ENCODE measurements at places on chromosomes 1 and 21.

DNA sequence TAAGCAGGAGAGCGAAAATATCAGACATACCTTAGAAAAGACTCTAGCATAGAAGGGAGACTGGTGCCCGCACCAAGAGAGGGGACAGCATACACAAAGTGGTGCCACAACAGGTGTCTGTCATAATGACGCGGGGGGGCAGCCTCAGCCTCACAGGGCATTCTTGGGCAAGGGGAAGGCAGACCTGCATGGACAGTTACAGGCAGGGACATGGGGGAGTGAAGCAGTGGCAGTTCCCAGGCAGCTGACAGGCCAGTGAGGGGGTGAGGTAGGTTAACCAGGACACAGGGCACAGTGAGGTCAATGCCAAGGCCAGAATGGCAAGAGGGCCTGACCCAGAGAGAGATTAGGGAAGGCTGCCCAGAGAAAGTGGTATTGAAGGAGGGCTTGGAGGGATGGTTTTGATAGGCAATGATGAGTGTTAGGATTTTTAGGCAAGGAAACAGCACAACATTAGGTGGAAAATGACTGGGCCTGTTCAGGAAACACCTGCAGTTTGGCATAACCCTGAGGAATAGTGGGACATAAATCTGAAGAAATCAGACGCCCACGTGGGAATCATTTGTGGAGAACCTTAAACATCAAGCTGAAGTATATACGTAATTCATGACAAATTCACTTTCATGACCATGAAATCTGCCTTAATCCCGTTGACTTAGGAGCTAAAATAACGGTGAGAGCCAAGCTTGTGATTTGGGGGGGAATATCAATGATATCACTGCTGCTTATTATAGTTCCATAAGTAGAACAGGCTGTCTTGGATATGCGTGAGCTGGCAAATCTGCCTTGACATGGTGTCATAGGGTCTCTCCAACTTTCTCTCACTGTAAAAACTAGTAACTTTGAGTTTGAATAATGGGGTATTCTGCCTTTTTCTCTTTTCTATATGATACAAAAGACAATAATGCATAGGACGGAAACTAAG is 8.9 kb downstream of the PTPN14 start:
- no peak for DNase-seq

DNA sequence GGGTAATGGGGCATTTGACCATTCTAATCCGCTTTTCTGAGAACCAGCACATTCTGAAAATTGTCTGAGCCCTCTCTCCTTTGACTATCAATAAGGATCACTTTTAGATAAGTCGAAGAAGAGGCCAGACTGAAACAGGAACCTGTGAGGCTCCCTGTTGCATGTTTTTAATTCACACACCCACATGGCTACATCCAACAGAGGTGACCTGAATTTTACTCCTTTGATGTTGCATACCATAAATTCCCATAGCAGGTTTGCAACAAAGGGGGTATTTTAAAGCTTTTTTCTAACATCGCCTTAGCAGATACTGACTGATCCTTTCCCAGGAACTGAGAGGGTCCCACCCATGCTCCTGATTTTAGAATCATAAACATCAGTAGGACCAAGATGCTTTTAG is 450.8 kb downstream of the USP25 start:
- DNase-seq: no peak

- DNase-seq: no peak
These were observed 89.5 kb upstream of the GREM2 start for GRCh38 chr1:240701412-240701811.

- DNase-seq: no peak
These were observed 2.7 kb downstream of the PTPRC start for GRCh38 chr1:198641501-198641900.

GRCh38 chr1:55214934-55215193 is 300 bp downstream of the USP24 start:
- DNase-seq: no peak

GRCh38 chr1:238281418-238281817 is 390.7 kb upstream of the ZP4 start:
- no peak for DNase-seq

GRCh38 chr1:53460211-53460634 is 1.0 kb downstream of the DMRTB1 start:
- no peak for DNase-seq

GRCh38 chr1:162446946-162447345 is 35.0 kb upstream of the SH2D1B start:
- no peak for DNase-seq

GRCh38 chr1:117967477-117967876 is 37.9 kb downstream of the WDR3 start:
- no peak for DNase-seq

- DNase-seq: no peak
These were observed 141.2 kb upstream of the ST6GALNAC5 start for GRCh38 chr1:76725864-76726619.

GRCh38 chr1:4379451-4380175 is 274.8 kb upstream of the AJAP1 start:
- DNase-seq: no peak

GRCh38 chr1:221016751-221017150 is 137.5 kb downstream of the HLX start:
- no peak for DNase-seq

- DNase-seq: peak; percentile 69
These were observed 53.8 kb downstream of the MACF1 start for GRCh38 chr1:39258146-39258924.

GRCh38 chr1:3389093-3389833 is 65.2 kb upstream of the ARHGEF16 start:
- no peak for DNase-seq

GRCh38 chr1:176552217-176552991 is 89.4 kb downstream of the PAPPA2 start:
- no peak for DNase-seq

DNA sequence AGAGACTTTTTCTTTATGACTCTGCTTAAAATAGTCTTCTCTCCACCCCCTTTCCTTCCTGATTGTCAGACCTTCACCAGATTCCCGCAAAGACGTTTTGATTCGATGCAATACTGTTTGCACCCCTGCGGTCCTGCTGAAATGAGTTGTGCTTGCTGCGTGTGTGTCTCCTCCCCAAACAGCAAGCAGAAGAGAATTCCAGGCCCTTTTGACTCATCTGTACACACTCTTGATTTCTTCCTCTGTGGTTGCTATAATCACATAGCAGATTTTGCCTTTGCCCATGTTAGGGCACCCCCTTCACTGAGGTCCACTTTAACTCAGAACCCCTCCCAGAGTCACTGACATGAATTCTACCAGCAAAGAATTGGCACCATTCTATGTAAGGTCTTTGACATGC is 136.5 kb downstream of the ZZZ3 start:
- no peak for DNase-seq

DNA sequence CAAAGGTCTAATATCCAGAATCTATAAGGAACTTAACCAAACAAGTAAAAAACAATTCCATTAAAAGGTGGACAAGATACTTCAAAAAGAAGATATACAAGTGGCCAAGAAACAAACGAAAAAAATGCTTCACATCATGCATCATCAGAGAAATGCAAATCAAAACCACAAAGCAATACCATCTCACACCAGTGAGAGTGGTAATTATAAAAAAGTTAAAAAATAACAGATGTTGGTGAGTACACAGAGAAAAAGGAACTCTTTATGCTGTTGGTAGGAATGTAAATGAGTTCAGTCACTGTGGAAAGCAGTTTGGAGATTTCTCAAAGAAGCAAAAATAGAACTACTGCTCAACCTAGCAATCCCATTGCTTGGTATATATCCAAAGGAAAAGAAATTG is 218.6 kb downstream of the SLC44A5 start:
- no peak for DNase-seq

GRCh38 chr1:72003092-72003491 is 279.2 kb downstream of the NEGR1 start:
- no peak for DNase-seq

DNA sequence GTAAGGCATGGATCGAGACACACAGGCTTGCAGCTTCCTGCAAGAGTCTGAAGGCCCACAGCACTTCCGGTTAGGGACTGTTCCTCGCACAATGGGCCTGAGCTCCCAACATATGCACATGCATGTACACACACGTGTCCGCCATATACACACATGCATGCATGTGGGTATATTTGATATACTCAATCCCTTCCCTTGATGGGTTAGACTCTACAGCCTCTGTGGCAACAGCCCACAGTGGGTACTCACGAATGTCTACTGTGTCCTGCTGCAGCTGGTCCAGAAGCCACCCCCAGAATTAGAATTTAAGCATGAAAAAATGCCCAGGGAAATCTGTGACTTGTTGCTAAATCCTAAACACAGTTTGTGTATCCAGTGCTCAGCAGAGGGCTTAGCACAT is 9.9 kb downstream of the F3 start:
- DNase-seq: no peak

DNA sequence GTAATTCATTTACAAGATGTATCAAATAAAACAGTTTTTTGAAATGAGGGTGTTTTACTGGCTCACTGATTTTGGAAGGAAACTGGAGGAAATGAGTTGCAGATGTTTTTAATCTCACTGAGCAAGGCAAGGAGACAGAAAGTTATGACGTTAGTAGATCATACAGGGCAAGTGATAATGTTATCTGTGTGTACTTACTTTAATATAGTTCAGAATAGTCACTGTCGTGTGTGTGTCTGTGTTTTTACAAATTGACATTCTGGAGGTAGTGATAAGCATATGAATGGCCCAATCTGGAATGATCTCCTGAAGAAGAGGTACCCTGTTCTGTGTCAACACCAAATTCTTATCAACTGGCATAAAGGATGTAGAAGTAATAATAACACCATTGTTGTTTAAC is 1.9 kb upstream of the GBP4 start:
- no peak for DNase-seq

DNA sequence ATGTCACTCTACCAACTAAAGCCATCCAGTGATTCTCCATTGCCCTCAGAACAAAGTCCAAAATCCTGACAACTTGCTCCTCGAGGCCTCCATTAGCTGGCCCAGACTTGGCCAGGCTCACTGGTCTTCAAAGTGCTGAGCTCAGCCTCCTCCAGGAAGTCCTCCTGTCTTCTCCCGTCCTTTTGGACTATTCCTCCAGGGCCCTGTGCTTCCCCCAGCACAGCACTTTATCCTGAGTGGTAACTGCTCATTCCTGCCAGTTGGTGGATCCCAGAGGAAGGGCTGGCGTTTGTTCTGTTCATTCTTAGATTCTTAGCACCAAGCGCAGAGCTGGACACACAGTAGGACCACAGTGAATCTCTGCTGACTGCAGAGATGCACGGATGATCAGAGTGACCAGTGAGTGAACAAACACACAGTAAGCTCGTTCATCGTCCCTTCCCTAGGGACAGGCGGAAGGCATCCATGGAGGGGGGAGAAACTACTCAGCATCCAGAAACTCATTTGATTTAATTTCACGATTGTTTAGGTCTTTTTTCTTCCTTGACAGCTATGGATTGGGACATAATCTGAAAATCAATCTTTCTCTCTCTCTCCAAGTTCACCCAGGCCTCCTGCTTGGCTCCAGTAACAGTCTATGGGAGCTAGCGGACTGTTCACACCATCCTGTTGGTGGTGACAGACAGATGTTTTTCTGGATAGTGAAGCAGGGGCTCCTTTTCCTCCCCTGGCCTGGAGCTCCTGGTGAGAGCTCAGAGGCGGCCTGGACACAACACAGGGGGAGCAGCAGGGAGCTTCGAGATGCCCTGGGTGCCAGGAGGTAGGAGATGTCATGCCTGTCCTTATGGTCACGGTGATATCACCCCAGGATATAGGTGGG is 180.2 kb downstream of the PTPRU start:
- no peak for DNase-seq

DNA sequence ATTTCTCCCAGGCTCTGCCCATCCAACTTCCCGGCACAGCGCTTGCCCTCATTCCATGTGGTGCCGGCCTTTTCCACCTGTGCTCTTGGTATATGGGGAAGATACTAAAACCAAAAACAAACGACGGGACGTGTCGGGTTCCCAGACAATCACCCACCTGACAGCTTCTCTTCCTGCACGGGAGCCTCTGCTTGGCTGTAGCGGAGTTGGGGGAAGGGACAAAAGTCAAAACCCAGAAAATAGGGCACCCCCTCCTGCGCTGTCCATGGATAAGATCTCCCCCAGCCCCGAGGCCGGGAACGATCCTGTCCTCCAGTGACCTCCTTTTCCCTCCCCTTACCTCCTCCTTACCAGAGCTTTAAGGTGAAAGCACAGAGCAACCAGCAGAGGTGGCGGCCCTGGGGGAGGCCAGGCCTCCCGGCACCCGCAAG is 640 bp downstream of the JTB start:
- DNase-seq: no peak

DNA sequence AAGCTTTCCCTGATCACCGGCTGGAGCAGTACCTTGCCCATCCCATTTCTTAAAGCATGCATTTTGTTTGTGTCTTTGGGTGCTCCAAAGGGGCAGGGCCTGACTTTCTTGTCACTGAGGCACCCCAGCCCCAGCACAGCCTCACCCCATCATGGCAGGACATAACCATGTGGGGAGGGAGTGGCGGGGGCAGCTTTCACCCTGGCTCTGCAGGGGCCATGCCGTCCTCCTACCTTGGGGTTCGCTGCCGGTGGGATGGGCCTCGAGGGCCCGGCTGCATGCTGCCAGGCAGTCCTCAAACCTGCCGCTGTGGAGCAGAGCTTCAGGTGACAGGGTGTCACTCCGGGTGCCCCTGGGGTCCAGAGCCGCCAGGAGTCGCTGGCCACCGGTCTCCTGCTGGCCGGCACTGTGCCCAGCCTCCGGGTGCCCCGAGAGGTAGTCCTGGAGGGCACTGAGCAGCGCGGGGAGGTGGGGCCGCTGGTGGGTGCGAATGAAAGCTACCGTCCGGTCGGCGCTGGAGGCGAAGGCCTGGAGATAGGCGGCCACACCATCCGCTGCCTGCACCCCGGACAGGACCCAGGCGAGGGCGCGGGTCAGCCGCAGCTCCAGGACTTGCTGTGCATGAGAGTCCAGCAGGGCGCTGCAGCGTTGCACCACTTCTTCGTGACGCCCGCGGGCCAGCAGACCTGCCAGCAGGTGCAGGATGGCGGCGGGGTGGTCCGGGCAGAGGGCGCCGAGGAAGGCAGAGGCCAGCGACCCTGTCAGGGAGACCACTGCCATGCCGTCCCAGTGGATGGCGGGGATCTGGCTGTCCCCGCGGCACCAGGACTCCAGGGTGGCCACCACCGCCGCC is 1.5 kb downstream of the TTC34 start:
- DNase-seq: peak; percentile 15

GRCh38 chr1:18803851-18804250 is 55.6 kb downstream of the TAS1R2 start:
- no peak for DNase-seq

DNA sequence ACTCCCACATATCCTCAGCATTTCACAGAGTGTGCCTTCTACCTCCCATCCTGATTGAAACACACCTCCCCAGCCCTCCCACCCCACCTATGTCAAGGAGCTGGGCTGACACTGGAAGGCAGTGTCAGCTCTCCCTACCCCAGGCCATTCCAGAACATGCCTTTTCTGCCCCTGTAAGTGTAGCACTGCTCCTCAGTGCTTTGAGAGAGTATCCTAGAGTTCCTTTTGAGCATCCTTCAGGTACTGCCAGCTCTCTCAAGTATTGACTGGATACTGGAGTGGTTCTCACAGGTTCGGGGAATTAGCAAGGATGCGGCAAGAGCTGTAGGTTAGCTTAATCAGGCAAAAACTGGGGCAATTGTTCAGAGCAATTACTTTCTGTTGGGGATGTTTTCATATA is 21.8 kb downstream of the C1orf116 start:
- DNase-seq: no peak
